ENCODE measurements at places on chromosomes 11 and 22.

DNA sequence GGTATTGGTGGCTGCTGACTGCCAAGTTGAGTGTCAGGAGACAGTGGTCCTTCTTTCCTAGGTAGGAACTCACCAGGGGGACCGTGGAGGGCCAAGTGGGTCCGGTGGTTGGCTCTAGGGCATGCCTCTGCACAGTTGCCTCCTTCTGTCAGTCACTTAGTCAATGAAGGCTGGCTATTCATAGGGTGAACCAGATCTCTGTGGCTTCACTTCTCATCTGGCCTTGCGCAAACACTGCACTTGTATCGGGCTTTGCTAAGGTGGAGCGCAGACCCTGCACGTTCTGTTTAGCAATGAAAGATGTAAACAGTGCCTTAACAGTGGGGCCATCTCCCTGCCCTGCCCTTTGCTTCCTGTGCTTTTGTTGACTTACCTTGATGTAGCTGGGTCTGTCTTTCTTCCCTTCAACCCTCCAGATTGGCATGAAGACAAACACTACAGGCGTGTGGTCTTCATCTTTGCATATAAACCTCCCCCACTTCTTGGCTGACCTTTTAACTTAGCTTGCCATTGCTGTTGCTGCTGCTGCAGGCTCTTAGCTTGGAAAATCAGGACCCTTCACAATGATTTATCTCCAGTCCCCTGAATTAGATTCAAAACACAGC is 6.7 kb upstream of the SORL1-AS1 start:
- no peak for DNase-seq

DNA sequence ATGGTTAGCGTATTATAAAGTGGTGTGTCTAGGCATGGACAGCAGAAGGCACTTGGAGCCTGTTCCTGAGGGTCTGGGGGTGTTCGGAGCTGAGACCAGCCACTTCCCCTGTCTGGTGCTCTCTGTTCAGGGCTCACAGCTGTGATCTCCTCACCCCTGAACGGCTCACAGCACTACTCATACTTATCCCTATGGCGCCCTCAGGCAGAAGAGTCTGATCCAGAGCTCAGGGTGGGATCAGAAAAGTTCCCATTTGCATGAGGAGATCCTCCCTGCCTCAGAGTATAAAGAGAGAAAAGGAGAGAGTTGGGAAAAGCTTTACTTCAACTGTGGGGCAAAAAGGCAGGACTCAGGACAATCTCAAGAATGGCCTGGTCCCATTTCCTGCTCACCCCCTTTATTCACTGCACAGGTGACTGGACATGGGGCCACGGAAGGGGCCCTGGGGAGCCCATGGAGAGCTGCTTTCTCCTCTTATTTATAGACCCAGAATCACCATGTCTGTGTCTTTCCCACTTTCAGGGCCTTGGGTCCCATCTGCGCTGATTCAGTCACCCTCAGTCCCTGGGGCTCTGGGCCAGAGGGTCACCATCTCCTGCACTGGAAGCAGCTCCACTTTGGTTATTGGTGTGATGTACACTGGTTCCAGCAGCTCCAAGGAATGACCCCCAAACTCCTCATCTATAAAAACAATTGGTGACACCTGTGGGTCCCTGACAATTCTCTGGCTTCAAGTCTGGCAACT is 97.0 kb upstream of the TOP3B start:
- no peak for DNase-seq

DNA sequence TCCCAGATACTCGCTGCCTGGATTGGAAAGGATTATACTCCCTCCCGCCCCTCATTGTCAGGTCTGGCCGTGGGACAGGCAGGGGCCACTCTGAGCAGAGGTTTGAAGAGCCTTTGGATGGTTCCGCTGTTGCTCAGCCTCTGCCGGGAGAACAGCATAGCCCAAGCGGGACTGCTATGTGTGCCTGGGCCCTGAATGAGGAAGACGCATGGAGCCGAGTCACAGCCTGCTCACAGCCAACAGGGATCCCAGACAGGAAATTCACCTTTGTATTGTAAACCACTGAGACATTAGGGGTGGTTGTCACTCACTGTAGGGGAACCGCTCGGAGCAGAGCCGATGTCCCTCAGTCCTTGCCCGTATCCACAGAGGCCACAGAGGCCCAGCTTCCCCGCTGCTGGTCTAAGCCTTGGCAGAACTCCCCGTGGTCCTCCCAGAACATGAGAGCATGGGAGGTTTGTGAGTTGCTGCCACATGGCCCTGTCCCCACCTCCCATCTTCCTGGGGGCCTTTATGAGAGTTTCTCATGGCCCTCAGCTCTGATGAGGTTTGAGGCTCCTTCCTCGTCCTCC is 10.7 kb upstream of the FAM118A start:
- no peak for DNase-seq

DNA sequence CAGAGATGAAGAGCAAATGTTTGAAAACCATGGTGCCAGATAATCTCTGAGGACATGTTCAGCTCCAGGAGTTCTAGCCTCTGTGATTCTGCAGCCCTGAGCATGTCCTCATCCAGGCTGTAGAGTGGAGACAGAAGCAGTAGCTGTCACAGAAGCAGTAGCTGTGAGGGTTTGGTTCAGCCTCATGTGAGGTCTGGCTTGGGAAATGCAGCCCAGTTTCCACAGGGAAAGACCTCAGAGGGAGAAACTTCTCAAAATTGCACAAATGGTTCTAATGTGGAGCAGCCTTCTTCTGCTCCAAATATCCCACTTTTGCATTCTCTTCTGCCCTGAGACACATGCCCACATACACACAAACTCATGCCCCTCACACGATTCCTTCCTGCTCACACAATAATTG is 48.4 kb downstream of the DBX1 start:
- no peak for DNase-seq

DNA sequence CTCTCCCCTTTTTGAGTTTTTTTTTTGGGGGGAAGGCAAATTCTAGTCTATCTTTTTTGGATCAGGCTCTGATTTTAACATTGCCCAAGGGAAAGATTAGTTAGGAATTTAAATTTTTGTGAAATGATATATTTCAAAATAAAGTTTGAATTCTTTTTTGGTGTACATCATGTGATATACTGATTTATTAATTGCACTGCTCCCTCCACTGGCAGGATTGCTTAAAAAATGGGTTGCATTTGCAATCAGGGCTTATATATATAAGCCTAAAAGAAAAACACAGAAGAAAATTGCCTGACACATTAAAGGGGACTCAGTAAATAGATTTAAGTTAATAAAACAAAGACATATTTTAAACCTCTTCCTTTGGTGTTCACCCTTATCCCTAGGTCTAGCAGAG is 1.2 kb downstream of the DYNC2H1 start:
- no peak for DNase-seq

GRCh38 chr22:43462701-43463100 is 50.9 kb downstream of the MPPED1 start:
- no peak for DNase-seq

GRCh38 chr22:27128461-27129085 is 471.2 kb downstream of the MIAT start:
- no peak for DNase-seq

DNA sequence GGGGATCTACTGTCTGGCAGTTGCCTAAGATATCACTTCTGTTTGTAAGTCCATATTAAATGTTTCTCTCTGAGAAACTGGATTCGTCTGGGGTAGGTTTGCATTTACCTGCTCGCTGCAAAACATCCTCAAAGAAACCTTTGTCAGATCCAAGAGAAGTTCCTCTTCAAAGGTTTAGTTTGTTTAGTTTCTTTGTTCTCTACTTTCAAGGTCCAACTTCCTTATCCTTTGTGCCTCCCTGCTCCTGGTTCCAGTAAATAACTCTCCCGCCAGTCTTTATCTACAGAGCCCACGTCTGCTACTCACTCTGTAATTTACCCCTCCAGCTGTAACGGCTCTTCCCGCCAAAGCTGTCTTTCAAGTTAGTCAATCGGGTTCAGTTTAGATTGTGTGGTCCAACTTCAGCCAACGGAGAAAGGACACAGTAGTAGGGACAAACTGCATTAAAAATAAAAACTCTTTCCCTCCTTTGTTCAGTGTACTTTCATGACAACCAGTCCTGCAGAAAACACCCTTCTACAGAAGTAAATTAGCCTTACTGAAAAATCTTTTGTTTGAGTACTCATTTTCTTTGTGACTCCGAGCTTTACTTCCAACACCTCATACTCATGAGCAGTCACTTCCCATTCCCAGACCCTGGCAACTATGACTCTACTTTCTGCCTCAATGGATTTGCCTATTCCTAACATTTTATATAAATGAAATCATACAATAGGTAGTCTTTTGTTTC is 41.0 kb downstream of the TMPRSS5 start:
- DNase-seq = no peak

DNA sequence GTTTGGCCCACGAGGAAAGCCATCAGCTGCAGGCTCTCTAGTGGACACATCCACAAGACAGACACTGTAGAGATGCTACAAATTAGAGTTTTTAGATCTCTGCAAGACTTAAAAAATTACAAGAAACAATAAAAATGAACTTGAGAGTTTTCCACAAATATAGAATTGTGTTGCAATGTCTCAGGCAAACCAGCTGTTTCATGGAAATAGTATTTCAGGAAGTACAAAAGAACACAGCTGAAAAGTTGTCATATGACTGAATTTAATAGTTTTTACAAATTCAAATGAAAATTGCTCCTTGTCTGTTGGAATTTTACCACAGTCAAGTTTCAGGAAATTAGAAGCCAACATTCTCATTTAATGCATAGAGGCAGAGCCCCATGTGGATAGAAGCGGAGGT is 184.5 kb upstream of the PITPNB start:
- no peak for DNase-seq

- no peak for DNase-seq
Observed at GRCh38 chr22:27073601-27074425, 416.4 kb downstream of the MIAT start.

Data from activated T-cell treated with anti-CD3 and anti-CD28 coated beads for 4 hours (primary cell).